ENCODE measurements at places on chromosomes 6 and 20.
A peak's percentile ranks its signal among the peaks of the same experiment; 100 is the strongest.

DNA sequence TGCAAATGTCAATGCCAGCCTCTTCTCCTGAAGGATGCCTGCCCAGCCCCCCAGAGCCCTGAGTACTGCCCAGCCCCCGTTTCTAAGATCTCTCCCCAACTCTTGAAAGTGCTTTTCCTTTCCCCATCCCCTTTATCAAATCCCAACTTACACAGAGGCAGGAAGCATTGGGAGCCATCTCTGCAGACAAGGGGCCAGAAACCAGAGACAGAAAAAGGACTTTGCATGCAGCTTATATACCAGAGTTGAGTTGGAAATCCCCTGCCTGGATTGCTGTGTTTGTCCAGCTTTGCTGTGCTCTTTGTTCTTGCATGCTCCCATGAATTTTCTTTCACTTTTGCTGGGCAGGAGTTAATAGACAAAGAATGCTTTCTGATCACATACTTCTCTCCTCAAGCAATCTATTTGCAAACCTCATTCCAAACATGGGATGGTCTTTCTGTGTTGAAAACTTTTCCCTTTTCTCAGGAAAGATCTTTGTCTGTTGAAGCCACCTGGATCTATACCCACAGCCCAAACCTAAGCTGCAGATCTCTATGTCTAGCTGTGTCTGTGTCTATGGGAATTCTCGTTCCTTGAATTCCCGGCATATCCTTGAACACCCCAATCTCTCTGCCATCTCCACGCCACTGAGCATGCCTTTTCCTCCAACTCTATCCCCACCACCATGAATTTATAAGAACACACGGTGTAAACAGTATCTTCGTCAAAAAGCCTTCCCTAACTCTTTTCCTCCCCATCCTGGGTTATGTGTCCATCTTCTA, at the start of gene UBD:
UBD (minus strand) TSS at position 209 of the 764 bp plus-strand sequence; CDS start at position 178, 31 bp downstream.
- DNase-seq: no peak

- no peak for DNase-seq
Measured at GRCh38 chr6:15621203-15622044, 41.4 kb downstream of the DTNBP1 start.

GRCh38 chr6:49264496-49264895, 198.6 kb downstream of the MMUT start:
- no peak for DNase-seq

GRCh38 chr20:7728338-7728737, 211.9 kb downstream of the HAO1 start:
- DNase-seq: no peak

GRCh38 chr20:31687777-31688176, 34.9 kb downstream of the BCL2L1 start:
- DNase-seq: no peak

GRCh38 chr6:113009682-113010081, 662.6 kb downstream of the RFPL4B start:
- DNase-seq: no peak

GRCh38 chr20:46979603-46980241, 85.1 kb downstream of the EYA2 start:
- DNase-seq: no peak

DNA sequence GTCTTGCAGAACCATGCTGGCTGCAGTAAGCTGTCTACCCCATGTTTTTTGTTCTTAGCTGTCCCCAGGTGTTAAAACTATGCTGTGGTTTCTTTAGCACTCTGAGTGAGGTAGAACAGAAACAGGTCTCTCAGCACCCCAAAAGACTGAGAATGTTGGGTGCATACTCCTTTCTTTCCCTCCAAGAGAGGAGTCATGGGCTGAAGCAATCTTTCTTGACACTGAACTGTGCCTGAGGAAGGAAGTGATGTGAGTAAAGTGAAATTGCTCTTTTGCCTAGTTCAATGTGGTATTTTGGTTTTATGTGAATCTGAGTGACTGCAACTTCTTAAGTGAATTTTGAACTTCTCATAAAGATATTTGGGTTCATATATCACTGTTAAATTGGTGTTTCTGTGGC, 138.0 kb upstream of the MCHR2 start:
- DNase-seq: no peak

DNA sequence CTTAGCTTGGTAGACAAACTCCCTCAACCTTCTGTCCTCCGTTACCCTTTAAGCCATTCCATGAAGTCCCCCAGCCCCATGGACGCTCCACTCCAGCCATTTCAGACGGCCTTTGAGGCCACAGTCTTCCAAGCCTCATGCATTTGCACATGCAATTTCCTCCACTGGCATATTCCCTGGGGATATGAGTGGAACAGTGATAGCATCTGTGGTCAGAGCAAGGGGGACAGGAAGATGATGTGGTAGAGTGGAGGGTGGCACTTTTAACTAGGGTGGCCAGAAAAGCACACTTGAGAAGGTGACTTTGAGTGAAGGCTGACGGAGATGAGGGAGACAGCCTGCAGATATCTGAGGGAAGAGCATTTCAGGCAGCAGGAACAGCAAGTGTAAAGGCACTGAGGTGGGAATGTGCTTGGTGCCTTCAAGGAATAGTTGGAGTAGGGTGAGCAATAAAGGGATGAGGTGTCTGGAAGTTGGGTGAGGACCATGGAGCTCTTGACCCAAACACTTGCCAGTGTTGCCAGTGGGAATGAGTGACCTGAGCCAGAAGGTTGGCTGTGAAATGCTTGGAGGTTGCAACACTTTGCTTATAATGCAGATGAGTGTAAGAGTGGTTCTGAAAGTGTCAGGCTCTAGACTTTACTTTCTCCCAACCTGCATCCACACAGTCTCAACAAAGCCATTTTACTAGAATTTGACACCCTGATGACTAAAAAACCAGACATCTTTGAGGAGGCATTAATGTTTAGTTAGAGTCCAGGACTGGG, 275.6 kb upstream of the SUPT3H start:
- DNase-seq: no peak

DNA sequence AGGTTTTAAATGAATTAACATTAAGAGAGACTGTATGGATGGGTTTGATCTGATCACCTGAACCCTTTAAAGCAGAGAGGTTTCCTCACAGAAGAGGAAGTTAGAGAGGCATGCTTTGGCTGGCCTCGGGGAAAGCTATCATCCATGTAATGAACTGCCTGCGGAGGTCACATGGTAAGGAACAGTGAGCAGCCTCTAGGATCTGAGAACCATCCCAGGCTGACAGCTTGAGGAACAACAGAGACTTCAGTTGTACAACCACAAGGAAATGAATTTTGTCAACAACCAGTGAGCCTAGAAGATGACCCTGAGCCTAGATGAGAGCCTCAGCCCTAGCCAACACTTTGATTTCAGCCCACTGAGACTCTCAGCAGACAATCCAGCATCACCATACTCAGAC, 2.9 kb upstream of the COL21A1 start:
- DNase-seq: no peak

DNA sequence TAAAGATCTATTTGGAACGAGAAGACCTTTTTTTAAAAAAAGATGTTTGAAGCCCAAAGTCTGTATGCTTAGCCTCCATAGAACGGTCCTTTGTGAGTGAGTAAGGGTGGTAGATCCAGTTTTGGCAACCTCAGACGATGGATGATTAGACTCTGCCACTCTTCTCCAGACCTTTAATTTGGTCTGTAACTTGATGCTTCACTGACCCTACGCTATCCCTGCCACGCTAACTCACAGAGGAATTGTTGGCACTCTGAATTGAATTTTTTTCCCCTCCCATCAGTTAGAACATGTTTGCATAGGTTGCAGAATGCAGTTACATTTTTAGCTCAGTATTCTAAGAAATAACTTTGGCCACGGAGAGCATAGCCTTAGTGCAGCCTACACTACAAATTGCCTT, 15.8 kb upstream of the DEK start:
- no peak for DNase-seq

- no peak for DNase-seq
Measured at GRCh38 chr20:23643659-23644058, 5.9 kb upstream of the CST3 start.

- DNase-seq: no peak
Measured at GRCh38 chr6:84728602-84729001, 35.8 kb downstream of the TBX18 start.

GRCh38 chr20:44109951-44110361, 77.0 kb downstream of the JPH2 start:
- DNase-seq: no peak

DNA sequence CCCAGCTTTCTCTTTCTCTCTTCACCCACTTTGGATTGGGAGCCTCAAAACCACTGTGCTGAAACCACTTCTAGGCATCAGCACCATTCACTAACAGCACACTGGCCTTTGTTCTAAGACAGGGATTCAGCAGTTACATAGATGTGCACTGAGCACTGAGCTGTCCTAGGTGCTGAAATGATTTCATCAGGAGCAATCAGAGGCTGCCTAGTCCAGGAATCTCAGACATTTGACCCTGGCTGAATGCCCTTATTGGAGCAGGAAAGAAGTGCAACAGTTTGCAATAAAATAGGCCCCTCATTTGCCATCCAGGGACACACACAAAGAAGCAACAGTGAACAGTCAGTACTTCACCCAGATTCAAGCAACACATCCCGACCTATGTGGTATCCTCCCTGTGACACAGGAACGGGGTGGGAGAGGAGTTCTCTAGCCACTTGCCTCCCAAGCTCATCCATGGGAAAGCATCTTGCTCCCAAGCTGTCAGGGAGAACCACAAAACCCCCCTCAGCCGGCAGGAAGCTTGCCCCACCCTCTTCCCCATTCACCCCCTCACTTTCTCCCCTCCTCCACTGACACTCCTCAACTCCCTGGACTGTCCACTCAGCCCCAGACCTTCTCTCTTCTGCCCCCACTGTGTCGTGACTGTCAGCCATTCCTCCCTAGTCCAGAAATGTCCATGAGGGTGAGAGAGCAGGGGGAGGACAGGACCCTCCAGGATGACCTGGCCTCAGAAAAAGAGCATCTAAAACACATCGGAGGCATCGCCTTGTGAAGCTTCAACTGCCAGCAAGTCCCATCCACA, 304.4 kb downstream of the PREX1 start:
- DNase-seq: peak; percentile 83

GRCh38 chr6:163635731-163636364, 221.3 kb downstream of the QKI start:
- DNase-seq: no peak

- no peak for DNase-seq
Measured at GRCh38 chr20:34473262-34473883, 42.8 kb upstream of the DYNLRB1 start.

DNA sequence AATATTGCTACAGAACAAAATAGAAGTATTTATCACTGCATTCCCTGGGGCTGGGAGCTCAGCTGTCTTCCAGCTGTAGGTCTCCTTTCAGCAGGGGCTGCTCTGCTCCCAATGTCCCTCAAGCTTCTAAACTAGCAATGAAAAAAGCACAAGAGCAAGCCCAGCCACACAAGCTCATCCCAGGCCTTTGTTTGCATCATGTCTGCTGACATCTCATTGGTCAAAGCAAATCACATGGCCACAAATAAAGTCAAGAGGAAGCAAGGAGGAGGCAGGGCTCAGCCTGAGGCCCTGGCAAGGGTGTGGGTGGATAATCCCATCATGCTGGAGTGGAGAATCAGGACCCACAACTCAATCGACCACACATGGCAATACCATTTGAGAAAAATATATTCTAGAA, 2.2 kb upstream of the BFSP1 start:
- no peak for DNase-seq

GRCh38 chr20:1651268-1652058, 6.1 kb downstream of the SIRPG start:
- DNase-seq: no peak

- no peak for DNase-seq
Measured at GRCh38 chr6:133254552-133255228, 13.5 kb downstream of the EYA4 start.
